Stimulated activated CD8-positive, alpha-beta memory T cell treated with anti-CD3 and anti-CD28 coated beads, Interleukin-4, amount 100 ng/mL, for 48 hours (primary cell): ENCODE measurements at places on chromosomes 3 and 15.

- no peak for DNase-seq
Measured at GRCh38 chr15:39743611-39744010, 39.0 kb downstream of the FSIP1 start.

DNA sequence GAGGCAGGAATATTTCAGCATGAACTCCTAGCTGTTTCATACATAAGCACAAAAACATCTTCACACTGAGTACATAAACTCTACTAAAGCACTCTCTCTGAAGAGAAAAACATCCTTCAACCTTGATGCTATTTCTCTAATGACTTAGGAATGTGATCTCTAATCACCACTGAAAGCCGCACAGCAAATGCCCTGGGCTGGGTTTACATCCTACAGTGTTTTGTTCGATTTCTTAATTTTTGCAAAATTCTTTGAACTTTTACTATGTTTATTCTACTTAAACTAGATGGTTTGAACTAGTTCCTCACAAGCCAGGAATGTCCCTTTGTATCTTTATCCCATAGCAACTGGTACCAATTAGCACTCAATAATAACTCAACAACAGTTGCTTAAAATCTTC lies 130.9 kb upstream of the ABI3BP start:
- DNase-seq, result no peak

- no peak for DNase-seq
Measured at GRCh38 chr3:74288761-74289160, 325.7 kb downstream of the CNTN3 start.

DNA sequence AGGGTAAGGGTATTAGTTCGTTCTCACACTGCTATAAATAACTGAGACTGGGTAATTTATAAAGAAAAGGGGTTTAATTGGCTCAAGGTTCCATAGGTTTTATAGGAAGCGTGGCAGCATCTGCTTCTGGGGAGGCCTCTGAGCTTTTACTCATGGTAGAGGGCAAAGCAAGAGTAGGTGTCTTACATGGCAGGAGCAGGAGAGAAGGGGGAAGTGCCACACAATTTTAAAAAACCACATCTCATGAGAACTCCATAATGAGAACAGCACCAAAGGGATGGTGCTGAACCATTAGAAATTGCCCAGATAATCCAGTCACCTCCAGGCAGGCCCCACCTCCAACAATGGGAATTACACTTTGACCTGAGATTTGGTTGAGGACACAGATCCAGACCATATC lies 12.2 kb downstream of the RNF111 start:
- no peak for DNase-seq

- no peak for DNase-seq
Measured at GRCh38 chr15:95174301-95175259, 943.2 kb downstream of the MCTP2 start.
